ENCODE measurements at places on chromosomes 16 and 17. TPM values are rescaled to one million over a fixed set of nuclear protein-coding genes. Genes with fewer than 3 reads are reported as not detected.

GLP2R gene
- not detected for polyA plus RNA-seq

FOXN1 gene
- not detected for polyA plus RNA-seq

IGSF6 gene
- polyA plus RNA-seq, result 0.16 TPM

- DNase-seq, result no peak
Observed at GRCh38 chr16:23486480-23486879, 23.8 kb downstream of the GGA2 start.

DNA sequence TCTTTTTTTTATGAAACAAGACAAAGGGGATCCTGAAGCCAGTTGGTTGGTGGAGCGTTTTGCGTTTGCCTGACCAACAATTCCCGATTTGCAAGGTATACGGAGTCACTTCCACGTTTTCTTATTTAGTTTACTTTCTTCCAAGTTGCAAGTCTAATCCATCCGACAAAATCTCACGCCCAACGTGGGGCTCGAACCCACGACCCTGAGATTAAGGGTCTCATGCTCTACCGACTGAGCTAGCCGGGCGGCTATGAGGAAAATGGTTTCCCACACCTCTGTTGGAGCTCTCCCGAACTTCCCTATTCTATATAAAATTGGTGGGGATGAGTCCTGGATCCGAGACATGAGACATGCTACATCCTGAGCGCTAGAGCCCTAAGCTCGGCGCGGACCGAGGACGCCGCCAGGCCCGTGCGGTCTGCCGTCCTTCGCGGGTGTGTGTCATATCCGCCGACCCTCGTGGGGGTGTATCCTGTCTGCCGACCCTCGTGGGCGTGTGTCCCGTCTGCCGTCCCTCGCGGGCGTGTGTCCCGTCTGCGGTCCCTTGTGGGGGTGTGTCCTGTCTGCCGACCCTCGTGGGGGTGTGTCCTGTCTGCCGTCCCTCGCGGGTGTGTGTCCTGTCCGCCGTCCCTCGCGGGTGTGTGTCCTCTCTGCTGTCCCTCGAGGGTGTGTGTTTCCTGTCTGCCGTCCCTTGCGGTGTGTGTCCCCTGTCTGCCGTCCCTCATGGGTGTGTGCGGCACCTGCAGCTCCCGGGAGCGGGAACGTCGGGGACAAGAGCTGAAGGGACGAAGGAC lies 22.6 kb downstream of the ZNF213 start:
- peak; percentile 51 for DNase-seq

GRCh38 chr17:58572846-58573245 lies 58.4 kb upstream of the MTMR4 start:
- DNase-seq, result no peak

- DNase-seq, result no peak
Observed at GRCh38 chr16:52460639-52461178, 86.2 kb downstream of the TOX3 start.

- DNase-seq, result no peak
Observed at GRCh38 chr16:65497571-65497970, 375.7 kb upstream of the CDH11 start.

DNA sequence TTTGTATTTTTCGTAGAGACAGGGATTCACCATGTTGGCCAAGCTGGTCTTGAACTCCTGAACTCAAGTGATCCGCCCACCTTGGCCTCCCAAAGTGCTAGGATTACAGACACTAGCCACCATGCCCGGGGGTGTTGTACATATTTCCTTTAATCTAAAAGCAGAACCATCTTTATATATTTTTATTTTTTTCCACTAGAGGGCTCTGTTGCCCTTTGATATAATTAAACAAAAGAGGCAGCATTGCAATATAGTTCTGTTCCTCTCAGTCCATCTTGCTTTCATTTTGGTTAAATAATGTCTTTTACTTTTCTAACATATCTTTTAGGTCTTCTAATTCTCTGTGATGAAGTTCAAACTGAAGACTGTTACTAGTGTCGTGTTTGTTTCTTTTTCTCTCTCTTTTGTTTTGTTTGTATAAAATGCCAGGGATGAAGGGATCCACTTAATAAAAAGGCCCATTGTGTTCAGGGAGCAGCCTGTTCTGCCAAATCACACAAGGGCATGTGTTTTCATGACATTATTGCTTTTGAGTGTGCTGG lies 23.4 kb downstream of the WWOX start:
- DNase-seq, result peak; percentile 57
